ENCODE measurements at places on chromosomes 7 and 10.

GRCh38 chr7:47418601-47419309, 163.2 kb downstream of the TNS3 start:
- no peak for DNase-seq

GRCh38 chr10:113423981-113424721, 128.7 kb upstream of the HABP2 start:
- DNase-seq, result no peak

DNA sequence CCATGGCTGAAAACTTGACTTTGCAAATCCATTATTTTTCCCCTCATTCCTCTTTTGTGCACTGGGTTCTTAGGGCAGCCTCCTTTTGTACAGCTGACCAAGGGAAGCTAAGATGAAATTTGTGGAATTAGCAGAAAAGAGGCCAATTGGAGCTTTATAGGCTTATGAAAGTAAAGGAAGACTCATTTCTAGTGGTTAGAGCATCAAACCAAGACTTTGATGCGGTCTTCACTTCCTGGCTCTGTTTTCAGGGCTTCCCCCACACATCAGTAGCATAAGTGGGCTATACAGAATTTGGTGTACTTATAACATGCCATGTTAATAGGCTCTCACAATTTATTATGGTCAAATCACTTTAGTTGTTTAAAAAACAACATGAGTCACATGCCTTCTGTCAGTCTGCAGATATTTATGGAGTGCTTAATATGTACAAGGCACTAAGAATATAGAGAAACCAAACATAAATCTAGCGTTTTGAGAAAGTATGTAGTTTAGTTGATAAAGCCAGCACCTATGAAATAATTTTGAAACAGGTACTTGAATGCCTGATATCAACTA, 5.7 kb downstream of the AUTS2 start:
- DNase-seq, result no peak

GRCh38 chr7:10537764-10538163, 435.9 kb upstream of the PHF14 start:
- no peak for DNase-seq

GRCh38 chr10:79454259-79454658, 8.8 kb upstream of the ZCCHC24 start:
- peak; percentile 56 for DNase-seq

GRCh38 chr7:157560258-157560654, 223.5 kb downstream of the DNAJB6 start:
- DNase-seq, result no peak

GRCh38 chr7:47779341-47779771, 168.9 kb downstream of the PKD1L1 start:
- DNase-seq, result no peak

DNA sequence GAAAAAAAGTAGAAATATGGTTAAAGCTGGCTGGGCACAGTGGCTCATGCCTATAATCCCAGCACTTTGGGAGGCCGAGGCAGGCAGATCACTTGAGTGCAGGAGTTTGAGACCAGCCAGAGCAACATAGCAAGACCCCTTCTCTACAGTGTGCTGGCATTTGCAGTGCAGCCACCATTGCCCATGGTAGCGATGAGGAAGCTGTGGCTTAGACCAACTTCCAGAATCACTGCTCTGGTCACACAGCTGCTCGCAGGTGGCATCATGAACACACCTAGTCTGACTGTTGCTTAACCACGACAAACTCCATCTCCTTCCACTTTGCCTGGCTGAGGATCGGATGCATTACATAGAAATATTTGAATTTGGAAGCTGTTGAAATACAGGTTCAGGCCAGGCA, 137.1 kb downstream of the CUX1 start:
- DNase-seq, result no peak

- DNase-seq, result no peak
Observed at GRCh38 chr7:154990964-154991540, 11.9 kb downstream of the PAXIP1 start.

DNA sequence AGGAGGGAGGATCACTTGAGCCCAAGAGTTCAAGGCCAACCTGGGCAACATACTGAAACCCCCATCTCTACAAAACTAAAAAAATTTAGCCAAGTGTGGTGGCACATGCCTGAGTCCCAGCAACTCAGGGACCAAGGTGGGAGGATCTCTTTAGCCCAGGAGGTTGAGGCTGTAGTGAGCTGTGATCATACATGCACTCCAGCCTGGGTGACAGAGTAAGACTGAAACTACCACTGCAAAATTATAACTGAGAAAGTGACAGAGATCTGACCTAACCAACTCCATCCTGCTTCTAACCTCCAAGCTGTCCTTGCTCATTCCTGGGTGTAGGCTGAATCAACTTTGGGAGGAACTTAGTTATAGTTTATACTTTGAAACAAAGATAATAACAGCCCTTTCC, 59.4 kb downstream of the HTR7 start:
- no peak for DNase-seq

DNA sequence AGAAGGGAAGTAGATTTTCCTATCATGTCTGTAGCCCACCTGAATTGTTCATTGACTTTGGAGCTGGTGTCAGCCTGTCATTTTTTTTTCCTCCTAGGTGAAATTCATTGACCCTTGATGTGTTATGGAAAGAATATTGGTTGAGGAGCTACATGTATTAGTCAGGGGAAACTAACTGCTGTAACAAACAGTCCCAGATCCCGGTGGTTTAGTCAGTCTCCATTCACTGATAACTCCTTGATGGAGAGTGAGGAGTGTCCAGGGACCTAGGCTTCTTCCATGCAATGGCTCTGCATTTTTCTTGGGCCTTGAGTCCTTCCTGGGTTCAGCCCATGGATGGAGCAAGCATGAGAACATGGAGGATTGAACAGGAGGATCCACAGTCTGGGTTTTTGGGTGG, 643.2 kb downstream of the LRMDA start:
- no peak for DNase-seq

DNA sequence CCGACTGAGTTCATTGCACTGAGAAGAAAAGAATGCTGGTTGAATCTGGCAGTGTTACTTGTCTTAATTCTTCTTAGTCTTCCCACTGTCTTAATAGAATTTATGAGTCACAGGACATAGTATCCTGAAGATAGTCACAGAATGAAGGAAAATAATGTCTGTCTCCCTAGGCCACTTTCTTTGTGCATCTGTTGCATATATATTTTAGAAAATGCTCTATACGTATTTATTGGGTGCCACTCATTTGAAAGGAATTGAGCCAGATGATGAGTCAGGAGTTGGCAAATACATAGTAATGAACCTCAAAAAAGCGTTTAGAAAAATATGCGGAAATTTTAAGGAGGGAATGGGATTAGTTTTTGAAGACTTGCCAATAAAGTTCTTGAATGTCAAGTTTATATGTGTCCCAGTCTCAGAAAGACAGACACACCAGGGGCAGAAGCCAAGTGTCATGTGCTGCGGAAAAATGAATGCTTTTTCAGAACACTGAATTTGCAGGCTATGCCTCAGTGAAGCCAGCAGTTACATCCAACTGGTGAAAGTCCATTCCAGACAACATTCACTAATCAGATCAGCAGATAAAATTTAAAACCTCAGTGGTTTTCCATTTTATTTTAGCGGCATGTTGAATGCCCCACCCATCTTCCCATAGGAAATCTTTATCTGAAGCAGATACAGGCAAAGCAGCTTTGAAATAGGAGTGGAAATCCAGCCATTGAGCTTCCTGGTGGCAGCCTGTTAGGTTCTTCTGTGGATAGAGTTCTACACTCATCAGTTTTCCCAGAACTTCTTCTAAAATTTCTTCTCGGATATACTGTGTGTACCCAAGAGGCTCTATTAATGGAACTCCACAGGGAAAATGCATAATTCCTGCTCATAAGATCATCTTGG, 308.4 kb downstream of the BICC1 start:
- DNase-seq, result no peak

DNA sequence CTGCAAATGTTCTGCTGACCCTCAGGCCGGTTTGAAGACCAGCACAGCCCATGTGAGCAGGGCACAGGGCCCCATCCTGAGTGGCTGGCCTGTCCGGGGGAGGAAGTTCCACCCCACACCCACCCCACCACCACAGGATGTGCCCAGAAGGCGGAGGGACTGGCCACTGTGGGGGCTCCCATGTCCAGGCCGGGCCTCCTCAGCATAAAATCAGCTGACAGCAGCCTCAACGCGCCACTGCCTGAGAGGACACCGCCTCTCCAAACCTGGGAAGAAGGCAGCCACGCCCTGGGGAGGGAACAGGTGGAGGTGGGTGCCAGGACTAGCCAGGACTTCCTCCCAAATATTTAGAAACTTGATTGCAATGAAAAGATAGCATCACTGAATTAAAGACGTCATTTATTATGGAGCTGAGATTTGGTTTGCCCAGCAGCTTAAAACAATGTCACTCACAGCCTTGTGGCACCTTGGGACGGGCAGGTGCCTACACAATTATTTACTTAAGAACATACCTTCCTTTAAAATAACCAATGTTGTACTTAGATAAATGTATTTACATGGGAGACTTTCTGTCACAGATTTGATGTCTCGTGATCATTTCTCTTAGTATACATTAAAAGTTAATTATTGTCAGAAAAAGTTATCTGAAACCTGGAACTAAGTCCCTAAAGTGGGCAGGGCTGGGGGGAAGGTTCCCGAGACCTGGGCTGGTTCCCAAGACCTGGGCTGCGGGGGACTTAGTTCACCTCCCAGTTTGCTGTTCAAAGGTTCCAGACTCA, 27.3 kb upstream of the FAM20C start:
- DNase-seq, result no peak

DNA sequence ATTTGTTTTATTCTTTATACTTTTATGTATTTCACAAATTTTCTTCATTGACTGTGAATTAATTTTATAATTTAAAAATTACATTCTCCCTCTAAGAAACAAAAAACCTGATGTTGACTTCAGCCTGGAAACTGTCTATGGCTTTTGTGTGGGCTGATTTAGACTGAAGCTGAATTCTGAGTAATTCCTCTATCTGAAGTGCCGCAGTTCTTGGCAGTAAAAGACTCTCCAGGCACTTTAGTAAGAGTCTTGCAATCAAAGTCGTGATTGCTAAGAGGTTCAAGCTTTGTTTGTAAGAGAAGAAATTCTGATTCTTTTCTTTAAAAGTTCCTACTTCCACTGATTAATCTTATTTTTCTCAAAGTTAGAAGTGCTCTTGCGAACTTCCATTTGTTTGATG, 3.4 kb upstream of the CEP41 start:
- no peak for DNase-seq

DNA sequence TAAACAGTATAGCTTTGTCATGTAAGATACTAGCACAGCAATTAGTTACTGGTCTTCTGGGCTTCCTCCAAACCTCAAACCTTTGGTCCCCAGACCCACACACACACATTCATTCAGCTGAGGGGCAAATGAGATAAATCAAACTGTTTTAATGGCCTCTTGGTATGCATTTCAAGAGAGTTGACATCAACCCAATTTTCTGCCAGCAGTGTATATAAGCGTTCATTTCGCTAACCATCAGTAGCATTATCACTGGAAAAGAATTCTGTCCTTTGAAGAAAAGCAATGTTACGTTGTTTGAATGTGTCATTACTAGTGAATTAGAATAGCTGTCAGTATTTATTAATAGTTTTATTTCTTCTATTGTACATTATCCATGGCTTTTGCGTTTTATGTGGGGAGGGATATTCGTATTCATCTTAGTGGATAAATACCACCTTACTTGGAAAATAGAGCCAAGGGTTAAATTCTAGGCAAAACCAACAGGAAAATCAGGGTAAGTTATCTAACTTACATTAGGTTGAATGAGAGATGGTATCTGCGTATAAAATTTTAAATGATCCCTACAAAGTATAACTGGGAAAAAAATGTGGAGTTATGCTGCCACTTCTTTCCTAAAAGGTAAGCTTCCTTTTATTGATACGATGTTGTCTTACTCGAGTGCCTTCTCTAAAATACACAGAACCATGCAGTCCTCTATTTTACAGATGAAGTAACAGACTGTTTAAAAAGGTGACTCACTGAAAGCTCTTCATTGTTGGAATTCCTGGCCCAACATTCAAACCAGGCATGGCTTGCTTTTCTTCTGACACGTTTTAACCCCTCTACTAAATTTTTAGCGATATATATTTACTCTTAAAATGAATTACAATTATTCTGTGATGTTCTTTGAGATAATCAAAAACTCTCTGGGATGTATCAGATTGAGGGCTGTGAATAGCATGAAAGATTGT, 2.0 kb upstream of the ZMYND11 start:
- DNase-seq, result no peak

GRCh38 chr7:18693406-18693805, 197.9 kb downstream of the HDAC9 start:
- DNase-seq, result no peak

- no peak for DNase-seq
Observed at GRCh38 chr10:9807846-9808245, 1209.8 kb upstream of the CELF2 start.

- DNase-seq, result no peak
Observed at GRCh38 chr10:128092454-128092853, 33.8 kb downstream of the MKI67 start.

DNA sequence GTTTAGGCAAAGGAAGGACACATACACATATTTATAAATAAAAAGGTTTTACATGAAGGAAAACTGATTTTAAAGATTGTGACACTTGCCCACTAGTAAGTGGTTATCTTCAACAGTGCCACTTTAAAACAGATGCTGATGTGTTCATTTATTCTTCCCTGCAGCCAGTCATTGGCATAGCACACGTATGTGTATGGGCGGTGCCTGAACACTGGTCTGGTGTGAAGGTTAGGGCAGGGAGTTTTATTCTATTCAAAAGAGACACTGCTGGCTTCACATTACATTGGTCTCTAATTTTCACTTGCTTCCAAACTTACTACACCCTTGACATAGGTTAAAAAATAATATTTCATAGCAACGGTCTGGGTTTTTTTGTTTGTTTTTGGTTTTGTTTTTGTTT, 57.9 kb downstream of the NOD1 start:
- no peak for DNase-seq

DNA sequence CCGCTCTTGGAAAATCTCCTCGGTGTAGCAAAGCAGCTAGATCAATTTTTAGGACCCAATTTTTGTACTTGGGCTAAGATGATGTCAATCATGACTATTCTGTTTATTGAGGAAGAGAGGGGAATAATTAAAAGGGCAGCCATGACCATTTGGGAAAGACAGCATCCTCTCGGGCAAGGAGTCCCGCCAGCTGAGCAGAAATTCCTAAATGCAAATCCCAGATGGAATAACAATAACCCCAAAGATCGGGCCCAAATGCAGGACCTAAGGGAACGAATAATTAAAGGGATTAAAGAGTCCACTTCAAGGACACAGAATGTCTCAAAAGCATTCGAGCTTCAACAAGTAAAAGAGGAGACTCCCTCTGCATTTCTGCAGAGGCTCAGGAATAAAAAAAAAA, 18.7 kb downstream of the COL17A1 start:
- no peak for DNase-seq

DNA sequence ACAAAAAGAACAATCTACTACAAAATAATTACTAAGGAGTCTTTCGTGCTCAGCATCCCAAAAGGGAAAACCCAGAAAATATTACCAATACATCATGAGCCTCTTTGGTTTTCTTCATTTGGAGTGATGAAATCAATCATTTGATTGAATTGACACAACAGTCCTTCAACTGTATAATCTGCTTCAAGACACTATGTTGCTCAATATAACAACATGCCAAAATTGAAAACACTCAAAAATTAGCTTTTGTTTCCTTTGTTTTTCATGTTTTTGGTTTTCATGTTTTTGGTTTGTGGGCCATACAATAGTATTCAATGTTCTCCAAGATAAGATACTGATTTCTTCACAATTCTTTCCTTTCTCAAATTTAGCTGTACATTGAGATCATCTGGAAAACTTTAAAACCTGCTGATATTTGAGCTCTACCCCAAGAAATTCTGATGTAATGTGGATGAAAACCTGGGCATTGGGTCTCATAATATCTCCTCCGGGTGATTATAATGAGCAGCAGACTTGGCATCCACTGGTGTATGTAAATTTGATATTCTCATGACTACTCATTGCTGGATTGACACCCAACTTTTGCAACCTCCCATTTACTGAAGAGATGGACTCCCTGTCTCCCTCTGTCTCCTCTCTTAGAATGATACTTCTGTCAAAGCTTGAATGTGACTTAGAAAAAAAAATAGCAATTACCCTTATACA, 4.6 kb downstream of the SOSTDC1 start:
- DNase-seq, result no peak
